ENCODE measurements at places on chromosomes 13 and 19.

DNA sequence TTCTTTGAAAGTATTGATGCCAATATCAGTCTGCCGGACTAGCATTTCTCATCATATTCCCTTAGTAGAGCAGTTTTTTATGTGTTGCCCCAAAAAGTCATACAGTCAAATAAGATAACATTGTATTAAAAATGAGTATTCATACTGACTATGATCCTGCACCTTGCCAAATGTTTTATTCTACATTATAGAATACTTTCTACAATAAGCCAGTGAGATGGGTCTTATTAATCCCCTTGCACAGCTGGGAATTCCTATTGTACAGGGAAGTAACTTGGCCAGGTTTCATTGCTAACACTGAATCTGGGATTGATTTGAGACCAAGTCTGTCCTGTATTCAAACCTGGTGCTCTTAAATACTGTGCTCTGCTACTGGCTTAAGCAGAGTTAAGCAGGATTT lies 114.0 kb downstream of the KCTD12 start:
- DNase-seq: no peak

GRCh38 chr19:14497228-14497921 lies 1.4 kb upstream of the GIPC1 start:
- no peak for DNase-seq

- no peak for DNase-seq
These were observed 88.3 kb downstream of the SIPA1L3 start for GRCh38 chr19:37995346-37995745.

- DNase-seq: no peak
These were observed 2.6 kb upstream of the NAT14 start for GRCh38 chr19:55482156-55482961.

DNA sequence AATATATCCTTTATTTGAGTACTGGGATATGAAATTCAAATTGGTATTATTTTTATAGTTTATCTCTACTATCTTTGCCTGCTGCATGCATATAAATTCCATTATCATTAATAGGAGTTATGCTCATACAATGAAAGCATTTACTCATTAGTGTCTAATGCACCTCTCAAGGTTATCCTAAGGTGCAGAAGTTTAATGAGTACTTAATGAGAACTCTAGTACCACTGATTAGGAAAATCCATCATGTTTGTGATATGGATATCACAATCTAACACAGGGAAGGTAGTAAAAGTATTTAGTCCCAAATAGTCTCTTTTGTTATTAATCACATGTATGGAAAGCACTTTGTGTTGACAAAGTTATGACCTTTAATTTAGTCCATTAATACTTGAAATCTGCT lies 77.2 kb upstream of the SLC10A2 start:
- DNase-seq: no peak

DNA sequence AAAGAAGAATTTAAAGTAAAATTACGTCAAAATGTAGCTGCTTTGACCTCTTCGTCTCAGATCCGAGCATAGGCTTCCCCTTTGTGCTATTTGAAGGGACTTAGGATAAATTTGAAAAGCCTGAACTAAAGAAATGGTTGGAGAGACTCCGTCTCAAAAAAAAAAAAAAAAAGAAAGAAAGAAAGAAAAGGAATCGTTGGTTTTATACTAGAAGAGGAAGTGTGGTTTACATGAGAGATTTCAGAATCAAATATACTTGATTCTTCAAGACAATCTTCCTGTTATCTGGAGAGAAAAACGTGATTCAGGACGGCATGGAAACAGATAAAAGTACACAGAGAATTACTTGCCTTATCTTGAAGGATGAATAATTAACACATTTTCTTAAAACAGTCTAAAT lies 474 bp upstream of the ZNF780B start:
- no peak for DNase-seq

DNA sequence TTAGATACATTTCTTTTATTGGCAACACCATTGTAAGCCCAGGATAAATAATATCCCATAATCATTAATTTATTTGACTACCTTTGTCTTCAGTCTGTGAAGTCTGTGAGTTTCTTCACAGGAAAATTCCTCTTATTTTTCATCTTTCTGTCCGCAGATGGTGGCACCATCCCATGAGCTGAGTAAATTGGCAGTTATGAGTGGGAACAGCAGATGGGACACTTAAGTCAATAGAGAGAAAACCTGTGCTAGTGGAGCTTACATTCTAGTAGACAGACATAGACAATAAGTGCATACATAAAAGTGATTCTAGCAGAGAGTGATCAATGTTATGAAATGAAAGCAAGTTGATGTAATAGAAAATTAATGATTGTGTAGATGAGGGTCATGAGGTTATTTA lies 638.2 kb upstream of the MIR17HG start:
- DNase-seq: no peak

- no peak for DNase-seq
These were observed 33.2 kb downstream of the ZNF787 start for GRCh38 chr19:56087647-56088496.

- DNase-seq: no peak
These were observed 26.9 kb downstream of the SCGB2B2 start for GRCh38 chr19:34649886-34650543.

Data from T-cell (primary cell).